ENCODE measurements at places on chromosomes 2 and 18.
A peak's percentile ranks its signal among the peaks of the same experiment; 100 is the strongest.

DNA sequence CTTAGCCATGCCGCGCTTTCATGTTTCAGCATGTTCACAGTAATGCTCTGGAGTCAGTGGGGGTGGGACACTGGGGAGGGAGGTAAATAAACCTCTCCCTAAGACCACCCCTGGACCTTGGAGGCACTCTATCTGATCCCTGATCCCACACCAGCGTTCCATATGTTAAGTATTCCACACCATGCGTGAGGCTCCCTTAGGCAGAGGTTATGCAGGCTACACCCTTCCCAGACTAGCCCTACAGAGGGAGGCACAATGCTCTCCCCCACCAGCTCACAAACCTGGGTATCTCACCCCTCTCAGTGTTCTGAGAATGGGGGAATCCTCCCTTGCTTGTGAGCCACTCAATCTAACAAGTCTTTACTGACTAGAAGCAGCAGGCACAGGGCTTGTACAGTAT, 1610.4 kb upstream of the ZEB2 start:
- DNase-seq = no peak

DNA sequence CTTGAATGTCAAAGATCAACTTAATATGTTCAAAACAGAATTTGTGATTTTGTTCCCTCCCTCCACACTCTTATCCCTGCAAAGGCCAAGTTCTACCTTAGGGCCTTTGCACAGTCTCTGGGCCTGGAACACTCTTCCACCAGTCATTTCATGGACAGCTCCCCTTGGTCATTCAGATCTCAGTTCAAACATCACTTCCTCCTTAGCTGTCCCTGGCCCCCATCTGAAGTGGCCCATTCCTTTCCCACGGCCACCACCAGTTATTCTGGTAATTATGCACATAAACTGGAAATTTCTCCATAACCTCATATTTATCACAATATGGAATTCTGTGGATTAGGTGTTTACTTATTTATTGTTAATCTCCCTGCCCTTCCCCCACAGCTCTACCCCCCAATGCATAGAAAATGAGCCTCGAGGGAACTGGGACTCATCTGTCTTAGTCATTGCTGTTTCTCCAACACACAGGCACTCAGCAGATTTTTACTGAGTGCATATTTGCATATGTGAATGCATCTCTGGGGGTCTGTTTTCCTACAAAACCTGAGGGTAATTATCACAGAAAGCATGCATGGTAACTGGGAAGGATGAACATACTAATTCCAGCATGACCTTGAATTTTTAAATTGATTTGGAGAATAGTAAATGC, 35.5 kb upstream of the SPTBN1 start:
- DNase-seq = no peak

DNA sequence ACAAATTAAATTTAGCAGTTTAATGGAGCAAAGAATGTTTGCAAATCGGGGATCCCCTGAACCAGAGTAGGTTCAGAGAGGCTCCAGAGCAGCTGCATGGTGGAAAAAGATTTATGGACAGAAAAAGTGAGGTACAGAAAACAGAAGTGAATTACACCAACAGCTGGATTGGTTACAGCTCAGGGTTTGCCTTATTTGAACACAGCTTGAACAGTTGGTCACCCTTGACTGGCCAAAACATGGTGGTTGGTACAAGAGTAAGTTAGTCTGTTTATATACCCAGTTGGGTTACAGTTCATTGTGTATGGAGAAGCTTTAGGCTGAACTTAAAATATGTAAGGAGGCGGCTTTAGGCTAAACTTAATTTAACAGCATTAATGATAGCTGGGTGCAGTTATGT, 5.4 kb upstream of the CDCA7 start:
- DNase-seq = no peak

DNA sequence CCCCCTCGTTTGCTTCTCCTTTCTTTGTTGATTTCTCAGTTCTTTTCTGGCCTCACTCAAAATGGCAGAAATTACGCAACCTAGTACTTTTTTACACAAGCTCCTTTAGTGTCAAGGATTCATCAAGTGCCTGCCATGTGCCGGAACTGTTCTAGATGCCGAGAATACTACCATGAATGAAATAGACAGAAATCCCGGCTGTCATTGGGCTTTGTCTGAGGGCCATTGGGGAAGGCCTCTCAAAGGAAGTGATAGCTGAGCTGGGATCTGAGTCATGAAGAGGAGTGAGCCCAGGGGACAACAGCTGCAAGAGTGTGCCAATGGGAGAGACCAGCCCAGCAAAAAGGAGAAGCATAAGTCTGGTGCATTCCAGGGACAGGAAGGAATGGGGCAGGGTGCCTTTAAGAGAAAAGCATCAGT, 34.3 kb upstream of the PPP1CB start:
- peak; percentile 6 for DNase-seq

DNA sequence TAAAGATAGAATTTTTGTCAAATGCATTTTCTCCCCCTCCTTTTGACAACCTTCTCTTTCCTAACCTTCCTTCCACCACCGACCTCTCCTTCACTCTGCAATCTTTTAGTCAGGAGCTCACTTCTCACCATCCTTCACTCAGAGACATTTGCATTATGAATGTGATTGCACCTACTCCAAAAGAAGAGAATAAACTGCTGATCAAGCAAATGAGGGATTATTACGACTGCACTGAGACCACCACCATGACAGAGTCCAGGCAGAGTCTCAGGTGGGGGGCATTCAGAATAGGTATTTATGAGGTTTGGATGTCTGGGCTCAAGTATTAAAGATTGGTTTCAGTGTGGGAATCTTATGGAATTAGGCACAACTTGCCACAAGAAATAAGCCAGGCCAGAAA, 483.9 kb downstream of the PTH2R start:
- no peak for DNase-seq

GRCh38 chr2:23838581-23838980, 88.3 kb downstream of the ATAD2B start:
- DNase-seq = no peak

GRCh38 chr18:37754141-37754540, 188.5 kb upstream of the CELF4 start:
- DNase-seq = no peak

DNA sequence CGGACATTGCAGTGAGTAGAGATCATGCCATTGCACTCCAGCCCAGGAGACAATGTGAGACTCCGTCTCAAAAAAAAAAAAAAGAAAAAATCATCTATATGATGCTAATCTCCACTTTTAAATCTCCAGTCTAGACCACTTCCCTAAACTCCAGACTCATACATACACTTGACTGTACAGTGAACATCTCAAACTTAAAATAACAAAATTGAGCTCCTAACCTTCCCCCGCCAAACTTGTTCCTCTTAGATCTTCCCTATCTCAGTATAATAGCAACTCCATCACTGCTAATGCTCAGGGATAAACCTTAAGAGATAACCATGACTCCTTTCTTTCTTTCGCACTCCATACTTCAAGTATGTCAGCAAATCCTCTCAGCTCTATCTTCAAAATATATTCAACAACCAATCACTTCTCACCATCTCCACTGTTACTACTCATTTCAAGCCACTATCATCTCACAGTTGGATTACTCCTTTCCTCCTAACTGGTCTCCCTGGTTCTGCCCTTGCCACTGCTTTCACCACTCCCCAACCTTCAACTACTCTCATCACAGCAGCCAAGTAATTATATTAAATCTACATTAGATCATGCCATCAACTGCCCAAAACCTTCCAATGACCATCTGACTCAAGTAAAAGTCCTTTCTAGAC, 12.0 kb downstream of the MEMO1 start:
- DNase-seq = no peak

Measured in CD4-positive, alpha-beta T cell treated with Interleukin-15 for 4 hours (primary cell).